ENCODE measurements at places on chromosomes 16 and 17.
A peak's percentile ranks its signal among the peaks of the same experiment; 100 is the strongest.

DNA sequence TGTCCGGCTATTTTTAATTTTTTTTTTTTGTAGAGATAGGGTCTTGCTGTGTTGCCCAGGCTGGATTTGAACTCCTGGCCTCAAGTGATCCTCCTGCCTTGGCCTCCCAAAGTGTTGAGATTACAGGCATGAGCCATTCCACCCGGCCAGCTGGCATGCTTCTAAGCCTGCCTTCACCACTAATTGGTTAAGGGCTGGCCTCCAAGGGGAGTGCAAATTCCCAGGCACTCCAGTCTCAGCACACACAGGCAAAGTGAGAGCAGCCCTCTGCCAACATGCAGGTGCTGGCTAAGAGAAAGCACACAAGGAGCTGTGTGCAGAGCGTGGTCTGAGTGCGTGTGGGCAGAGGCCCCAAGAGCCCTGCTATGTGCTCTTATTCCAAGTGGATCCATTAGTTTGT is 149.8 kb upstream of the HS3ST2 start:
- DNase-seq, result no peak

- DNase-seq, result no peak
Measured at GRCh38 chr17:73118951-73119391, 26.5 kb upstream of the SLC39A11 start.

DNA sequence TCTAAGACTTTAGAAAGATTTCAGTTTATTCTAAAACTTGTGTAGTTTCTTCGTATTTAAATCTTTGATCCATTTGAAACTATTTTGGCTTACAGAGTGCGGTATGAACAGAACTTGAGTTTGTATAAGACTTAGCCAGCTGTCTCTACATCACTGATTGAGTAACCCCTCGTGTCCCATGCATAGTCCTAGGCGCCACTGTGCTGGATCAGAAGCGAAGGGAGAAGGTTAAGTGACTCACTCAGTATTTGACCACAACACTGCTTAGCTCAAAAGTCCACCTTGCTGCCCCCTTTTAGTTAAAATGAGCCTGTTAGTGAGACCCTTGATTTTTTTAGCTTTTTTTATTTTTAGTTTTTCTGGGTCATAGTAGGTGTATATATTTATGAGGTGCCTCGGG is 28.4 kb downstream of the CD300LB start:
- DNase-seq, result no peak

DNA sequence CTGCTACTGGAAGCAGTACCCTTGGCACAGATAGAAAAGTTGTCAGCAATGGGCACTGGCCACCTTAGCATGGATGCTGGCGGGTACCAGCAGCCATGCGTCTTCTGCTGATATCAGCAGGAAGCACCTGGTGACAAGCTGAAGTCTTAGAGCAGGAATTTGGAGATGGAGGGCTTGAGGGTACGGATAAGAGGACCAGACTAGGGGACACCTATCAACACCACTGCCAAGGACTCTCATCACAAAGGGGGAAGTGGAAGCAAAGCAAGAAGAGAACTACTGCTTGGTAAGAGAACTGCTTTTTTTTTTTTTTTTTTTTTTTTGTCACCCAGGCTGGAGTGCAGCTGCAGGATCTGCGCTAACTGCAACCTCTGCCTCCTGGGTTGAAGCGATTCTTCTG is 35.4 kb upstream of the LYRM9 start:
- DNase-seq, result no peak

- DNase-seq, result peak; percentile 100
Measured at GRCh38 chr17:40417609-40418427, at the start of gene TOP2A. Gene TOP2A (minus strand): TSS chr17:40417896. CDS start chr17:40417791, 105 bp downstream.

GRCh38 chr17:51189628-51190027 is 23.4 kb downstream of the NME2 start:
- no peak for DNase-seq

- DNase-seq, result peak; percentile 64
Measured at GRCh38 chr17:40316571-40317344, 7.8 kb downstream of the RARA start.

- DNase-seq, result peak; percentile 58
Measured at GRCh38 chr16:55842369-55843104, 9.6 kb upstream of the CES1 start.

- no peak for DNase-seq
Measured at GRCh38 chr16:75589306-75589705, 23.1 kb downstream of the GABARAPL2 start.

- no peak for DNase-seq
Measured at GRCh38 chr17:62599964-62600657, 27.4 kb upstream of the MRC2 start.

- DNase-seq, result peak; percentile 26
Measured at GRCh38 chr16:86252596-86252995, 257.7 kb upstream of the FOXF1 start.

GRCh38 chr17:58351831-58352595 is at the start of gene SUPT4H1:
Gene SUPT4H1 (minus strand): TSS chr17:58352201. CDS start chr17:58352135, 66 bp downstream.
- peak; percentile 95 for DNase-seq

DNA sequence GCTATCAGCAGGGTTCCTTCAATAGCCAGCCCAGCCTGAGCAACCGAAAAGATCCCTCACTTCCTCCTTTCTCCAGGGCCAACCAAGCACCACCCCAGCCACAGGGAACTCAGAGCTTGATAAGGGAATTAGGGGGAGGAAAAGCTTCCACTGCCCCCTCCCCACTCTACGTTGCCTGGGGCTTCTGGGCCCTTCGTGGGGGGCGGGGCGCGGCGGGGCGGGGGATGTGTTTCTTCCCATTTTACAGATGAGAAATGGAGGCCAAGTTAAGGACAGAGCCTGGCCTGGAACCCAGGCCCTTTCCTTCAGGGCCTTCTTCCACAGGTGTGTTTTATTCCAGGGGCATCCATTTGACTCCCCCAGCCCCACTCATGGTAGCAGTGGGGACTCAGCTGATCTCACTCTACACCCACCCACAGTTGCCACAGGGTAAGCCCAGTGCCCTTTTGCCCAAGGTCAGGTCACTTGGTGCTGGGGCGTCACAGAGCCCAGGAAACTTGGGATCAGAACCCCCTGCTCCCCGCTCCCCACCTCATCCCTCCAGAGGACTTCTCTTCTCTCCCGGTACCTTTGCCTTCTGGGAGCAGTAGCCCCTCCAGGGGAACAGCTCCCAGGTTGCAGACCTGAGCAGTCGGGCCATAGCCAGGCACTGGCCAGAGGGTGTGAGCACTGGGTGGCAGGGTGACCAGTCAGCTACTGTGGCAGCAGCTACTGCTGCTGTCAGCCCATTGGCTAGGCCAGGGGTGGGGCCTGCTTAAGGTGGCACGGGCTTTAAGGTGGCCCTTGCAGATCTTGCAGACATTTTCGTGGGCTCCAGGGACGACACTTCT is at the start of gene LDHD:
Gene LDHD (minus strand): TSS at position 700 of the 830 bp plus-strand sequence. CDS start 60 bp downstream, at position 640.
- DNase-seq, result peak; percentile 60

DNA sequence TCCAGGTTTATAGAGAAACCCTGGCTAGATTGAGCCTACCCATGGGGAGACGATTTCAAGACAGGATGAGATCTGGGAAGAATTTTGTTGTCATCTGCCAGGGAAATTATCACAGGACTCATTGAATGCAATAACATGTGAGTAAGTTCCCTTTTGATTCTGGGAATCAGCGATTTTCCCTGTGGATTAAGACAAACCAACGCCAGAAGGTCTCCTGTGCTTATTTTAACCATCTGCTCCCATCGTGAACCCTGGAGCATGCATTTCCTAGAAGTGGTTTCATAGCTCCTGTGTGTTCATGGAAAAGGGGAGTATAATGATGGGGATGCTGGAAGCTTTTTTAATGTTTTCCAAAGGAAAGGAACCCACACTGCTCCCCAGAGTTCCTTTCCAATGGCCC is 21.0 kb upstream of the ARHGAP44 start:
- no peak for DNase-seq

- DNase-seq, result no peak
Measured at GRCh38 chr16:67999985-68000384, 701 bp upstream of the DPEP2 start.

GRCh38 chr16:181565-182021 is 1.3 kb downstream of the HBQ1 start:
- no peak for DNase-seq

DNA sequence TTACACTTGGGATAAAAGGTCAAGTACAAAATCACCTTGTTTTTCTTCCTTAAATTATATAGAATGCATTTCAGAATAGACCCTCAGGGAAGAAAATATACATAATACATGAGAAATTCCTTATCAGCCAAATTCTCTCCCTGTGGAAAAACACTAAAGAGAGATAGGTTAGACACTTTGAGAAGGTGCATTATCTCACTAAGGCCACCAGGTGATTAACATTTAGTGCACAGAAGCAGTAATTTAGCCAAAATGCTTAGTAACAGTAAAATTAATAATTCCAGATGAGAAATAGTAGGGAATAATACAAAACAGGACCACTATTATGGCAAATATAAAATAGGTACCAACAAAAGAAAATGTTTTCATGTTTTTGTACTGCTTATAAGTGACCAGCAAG is 185.3 kb upstream of the C17orf78 start:
- no peak for DNase-seq

DNA sequence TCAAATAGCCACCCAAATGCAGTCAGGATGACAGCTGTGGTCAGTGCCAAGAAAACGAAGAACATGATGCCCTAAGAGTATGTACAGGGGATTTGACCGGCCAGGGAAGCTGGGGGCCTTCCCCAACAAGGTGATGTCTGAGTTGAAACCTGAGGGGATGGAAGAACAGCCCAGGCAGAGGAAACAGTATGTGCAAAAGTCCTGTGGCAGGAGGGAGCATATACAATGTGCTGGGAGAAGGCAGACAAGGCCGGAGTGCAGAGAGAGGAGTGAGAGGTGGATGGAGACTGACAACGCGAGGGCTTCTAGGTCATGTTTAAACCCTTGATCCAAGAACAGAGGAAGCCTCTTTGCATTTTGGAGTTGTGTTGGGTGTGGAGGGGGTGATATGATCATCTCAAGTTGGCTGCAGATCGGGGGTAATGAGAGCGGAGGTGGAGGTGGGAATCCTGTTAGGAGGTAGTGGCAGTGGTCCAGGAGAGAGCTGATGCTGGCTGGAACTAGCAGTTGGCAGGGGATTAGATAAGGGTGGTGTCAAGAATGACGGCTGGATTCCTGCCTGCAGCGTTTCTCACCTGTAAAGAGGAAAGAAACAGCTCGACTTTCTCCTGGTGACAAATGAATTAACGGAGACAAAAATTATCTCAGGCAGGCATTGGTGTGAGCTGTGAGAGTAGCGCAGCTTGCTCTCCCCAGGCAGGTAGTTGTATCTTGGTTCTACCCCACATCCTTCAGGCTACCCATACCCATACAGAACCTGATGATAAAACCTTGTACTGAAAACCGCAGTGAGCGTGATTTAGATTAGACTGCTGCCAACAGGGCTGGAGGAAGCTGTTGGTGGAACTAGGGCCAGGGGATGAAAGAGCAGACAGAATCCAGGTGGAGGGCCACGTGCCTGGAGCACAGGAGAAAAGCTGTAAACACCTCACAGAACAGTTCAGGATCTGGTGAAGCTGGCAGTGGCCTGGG is 37.2 kb upstream of the NGFR start:
- DNase-seq, result no peak
